NCI-H460 (cell line): ENCODE measurements at places on chromosomes 7 and 10. TPM values are rescaled to one million over a fixed set of nuclear protein-coding genes. Genes with fewer than 3 reads are reported as not detected.

Gene RET
- 0.02 TPM in 1 of 2 replicates, not detected in the other for total RNA-seq

Gene KIAA1217
- total RNA-seq = 3.5 and 4.7 TPM in 2 replicates

Gene MCMBP
- 87.8 and 89.8 TPM in 2 replicates for total RNA-seq

DNA sequence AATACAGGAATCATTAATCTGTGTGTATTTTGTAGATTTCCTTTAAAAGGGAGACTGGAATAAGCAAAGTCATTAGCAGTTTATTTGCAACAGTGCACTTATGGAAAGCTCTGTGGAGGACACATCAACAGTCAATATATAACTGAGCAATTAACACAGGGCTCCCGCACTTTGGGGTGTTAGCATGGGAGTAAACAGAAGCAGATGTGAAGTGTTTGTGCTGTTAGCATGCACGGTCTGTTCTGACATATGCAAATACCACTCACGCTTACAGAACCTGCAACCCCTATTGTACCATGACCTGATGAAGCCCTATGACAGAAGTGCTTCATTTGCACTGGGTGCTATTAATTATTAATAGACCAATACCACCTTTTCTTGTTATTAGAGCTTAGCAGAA, 118.9 kb downstream of the PPP1R3A start:
- no peak for DNase-seq

DNA sequence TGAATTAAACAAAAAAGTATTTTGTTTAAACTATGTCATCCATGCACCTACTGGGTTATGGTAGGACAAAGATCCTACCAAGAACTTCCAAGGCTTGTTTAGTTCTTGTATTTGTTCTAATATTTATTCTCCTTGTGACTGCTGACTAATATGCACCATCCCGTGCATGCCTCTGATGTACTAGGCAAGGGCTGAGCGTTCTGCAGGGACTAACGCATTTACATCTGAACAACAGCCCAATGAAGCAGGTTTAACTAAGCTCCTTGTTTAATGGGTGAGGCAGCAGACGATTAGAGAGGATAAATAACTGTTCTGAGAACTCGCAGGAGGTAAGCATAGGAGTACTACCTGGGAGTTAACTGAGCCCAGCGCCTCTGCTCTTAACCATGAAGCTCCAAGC, 64.9 kb downstream of the KIAA1549 start:
- DNase-seq = no peak

- DNase-seq = no peak
These were observed 368.7 kb downstream of the AUTS2 start for GRCh38 chr7:69966766-69967591.

Gene CUZD1
- total RNA-seq = 1.6 and 2.2 TPM in 2 replicates

Gene OGDHL
- total RNA-seq = 0.09 and 0.30 TPM in 2 replicates

Gene HOXA1
- 0.87 TPM in 1 of 2 replicates, not detected in the other for total RNA-seq

GRCh38 chr7:131604841-131605279, 48.4 kb upstream of the PODXL start:
- no peak for DNase-seq

- DNase-seq = no peak
These were observed 67.5 kb downstream of the LRMDA start for GRCh38 chr10:75498884-75499350.

DNA sequence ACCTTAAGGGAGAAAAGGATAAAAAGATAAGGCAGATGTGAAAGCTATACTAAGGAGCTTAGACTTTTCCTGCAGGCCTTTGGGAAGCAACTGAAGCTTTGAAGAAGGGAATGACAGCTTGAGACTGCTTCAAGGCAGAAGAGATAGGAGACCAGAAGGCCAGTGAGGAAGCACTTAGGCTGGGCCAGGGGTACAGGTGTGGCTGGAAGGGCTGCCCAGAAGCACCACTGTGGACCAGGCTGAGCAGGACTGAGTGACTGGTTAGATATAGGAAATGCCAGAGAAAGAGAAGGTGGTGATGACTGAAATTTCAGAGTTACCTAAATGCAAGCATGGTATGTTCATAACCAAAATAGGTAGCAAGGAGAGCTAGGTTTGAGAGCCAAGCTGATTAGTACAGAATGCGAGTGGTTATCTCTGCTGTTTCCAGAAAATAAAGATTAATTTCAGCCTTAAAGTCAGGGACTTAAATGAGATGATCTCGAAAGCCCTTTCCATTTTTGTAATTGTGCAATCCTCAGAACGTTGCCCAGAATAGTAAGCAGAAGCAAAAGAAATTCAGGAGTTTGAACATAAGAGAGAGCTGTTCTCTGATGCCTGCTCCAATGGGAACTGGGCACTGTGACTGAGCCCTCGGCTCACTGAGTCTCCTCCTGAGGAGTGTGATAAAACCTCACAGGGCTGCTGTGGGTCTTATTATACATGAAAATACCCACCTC, 54.9 kb downstream of the MET start:
- no peak for DNase-seq

GRCh38 chr10:12644380-12645144, 295.2 kb downstream of the CAMK1D start:
- DNase-seq = no peak

DNA sequence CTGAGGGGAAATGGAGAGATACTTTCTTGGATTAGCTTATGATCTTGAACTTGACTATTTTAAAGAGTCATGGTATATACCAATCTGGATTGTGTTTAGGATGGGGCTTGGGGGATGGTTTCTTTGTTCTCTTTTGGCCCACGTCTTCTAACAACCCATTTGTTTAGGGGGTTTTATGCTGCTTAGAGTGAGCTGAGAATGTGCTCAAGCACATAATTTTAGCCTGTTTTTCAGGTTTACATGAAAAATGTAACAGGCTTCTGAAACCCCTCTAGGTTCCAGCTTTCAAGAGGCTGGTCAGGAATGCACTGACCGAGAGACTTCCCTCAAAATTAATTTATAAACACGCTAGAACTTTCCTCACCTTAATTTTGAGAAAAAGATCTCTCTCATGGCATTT, 94.3 kb downstream of the AUTS2 start:
- DNase-seq = no peak

DNA sequence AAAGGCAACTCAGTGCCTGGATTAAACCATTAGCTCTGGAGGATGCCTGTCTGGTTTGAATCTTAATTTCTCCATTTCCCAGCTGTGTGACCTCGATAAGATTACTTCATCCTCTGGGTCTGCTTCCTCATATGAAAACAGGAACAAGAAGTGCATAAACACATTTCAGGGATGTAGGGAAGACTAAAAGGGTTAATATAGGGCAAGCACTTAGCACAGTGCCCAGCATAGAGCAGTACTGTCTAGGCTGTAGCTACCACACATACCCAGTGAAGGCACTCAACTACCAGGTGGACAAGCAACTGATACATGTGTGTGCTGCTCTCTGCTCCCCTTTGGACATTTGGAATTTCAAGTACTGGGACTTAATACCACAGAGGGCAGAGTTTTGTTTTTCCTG, 85.4 kb downstream of the KCNMA1 start:
- no peak for DNase-seq

GRCh38 chr7:55235115-55235514, 130.0 kb upstream of the LANCL2 start:
- no peak for DNase-seq

Gene TFR2
- 1.4 and 3.8 TPM in 2 replicates for total RNA-seq
